ENCODE measurements at places on chromosomes 3 and 15. TPM values are rescaled to one million over a fixed set of nuclear protein-coding genes. Genes with fewer than 3 reads are reported as not detected.

MIX23 gene
- 33.2 TPM for total RNA-seq

GPR176 gene
- total RNA-seq, result 8.2 TPM

PAK6 gene
- total RNA-seq, result 20.3 TPM

LMAN1L gene
- total RNA-seq, result not detected

IGSF10 gene
- under 0.01 TPM for total RNA-seq

STX19 gene
- 1.4 TPM for total RNA-seq

SYNPR gene
- total RNA-seq, result not detected

SCN11A gene
- under 0.01 TPM for total RNA-seq

DLG1 gene
- total RNA-seq, result 231 TPM

DTX3L gene
- total RNA-seq, result 36.9 TPM

TTC23 gene
- 30.5 TPM for total RNA-seq

RAB6B gene
- total RNA-seq, result 0.64 TPM

RNU5B-1 gene
- not detected for total RNA-seq

GP9 gene
- total RNA-seq, result not detected

GCSAM gene
- under 0.01 TPM for total RNA-seq

CCNB2 gene
- 1.7 TPM for total RNA-seq

GOLGA8R gene
- 1.6 TPM for total RNA-seq

STRIT1 gene
- total RNA-seq, result not detected

SNX1 gene
- 26.3 TPM for total RNA-seq

DNAH12 gene
- total RNA-seq, result under 0.01 TPM

IQCF5 gene
- not detected for total RNA-seq

SNRK gene
- 34.6 TPM for total RNA-seq

ISL2 gene
- 0.14 TPM for total RNA-seq

PODXL2 gene
- total RNA-seq, result 3.4 TPM

CLRN1 gene
- not detected for total RNA-seq

C3orf52 gene
- total RNA-seq, result 15.4 TPM

FES gene
- total RNA-seq, result 0.34 TPM

PIERCE2 gene
- total RNA-seq, result 1.4 TPM

CHRNA7 gene
- total RNA-seq, result 0.50 TPM

SLCO2A1 gene
- under 0.01 TPM for total RNA-seq

LRIG1 gene
- total RNA-seq, result 30.4 TPM

GOLGA6A gene
- total RNA-seq, result 0.07 TPM

SMCO1 gene
- not detected for total RNA-seq

HTR3E gene
- total RNA-seq, result not detected

ACSBG1 gene
- not detected for total RNA-seq

MEIS2 gene
- total RNA-seq, result 15.9 TPM

TGM4 gene
- 0.34 TPM for total RNA-seq

TRPC1 gene
- 7.8 TPM for total RNA-seq

ESYT3 gene
- 0.64 TPM for total RNA-seq

TNFAIP8L3 gene
- total RNA-seq, result 4.1 TPM

PROK2 gene
- not detected for total RNA-seq

C3orf49 gene
- not detected for total RNA-seq

SERINC4 gene
- total RNA-seq, result not detected

TAGLN3 gene
- 0.93 TPM for total RNA-seq

WDR93 gene
- not detected for total RNA-seq

GOLGA8T gene
- total RNA-seq, result not detected

CCDC39 gene
- total RNA-seq, result under 0.01 TPM

CADPS gene
- 0.14 TPM for total RNA-seq

PLA2G4E gene
- 0.14 TPM for total RNA-seq

KLHDC8B gene
- total RNA-seq, result 168 TPM
